ENCODE measurements at places on chromosomes 2 and 18.

DNA sequence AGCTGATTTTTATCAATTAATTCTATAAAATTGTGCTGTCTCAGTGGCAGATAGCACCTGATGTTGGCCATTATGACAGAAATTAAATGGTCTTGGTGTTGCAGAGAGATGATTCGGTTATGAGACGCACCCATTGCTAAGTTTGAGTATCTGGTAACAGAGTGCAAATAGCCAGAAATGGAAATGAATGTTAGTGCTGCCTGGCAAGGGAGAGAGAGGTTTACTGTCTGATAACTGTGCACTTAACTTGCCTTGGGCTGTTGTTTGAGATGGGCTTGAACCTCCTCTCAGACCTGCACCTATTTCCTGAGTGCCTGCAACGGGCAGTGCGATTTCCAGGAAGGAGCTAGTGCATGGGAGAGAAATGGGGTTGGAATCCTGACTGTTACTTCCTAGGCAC, 11.7 kb downstream of the DPYSL5 start:
- no peak for DNase-seq

DNA sequence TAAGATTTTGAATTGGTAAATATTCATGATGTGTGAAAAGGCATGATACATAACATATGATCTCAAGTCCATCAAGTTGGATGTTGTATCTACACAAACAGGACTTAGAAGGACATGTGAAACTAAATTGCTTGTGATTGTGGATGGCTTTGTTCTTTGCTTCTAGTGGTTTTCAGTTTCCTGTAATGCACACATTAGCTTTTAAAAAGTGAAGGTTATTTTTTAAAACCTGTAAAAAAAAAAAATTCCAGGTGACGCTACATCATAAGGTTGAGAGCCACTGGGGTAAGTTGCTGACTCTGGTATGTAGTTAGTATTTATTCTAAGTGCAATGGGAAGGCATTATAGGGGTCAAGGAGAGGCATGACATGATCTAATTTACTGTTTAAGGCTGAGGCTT, 48.4 kb upstream of the TMEM247 start:
- DNase-seq = no peak

DNA sequence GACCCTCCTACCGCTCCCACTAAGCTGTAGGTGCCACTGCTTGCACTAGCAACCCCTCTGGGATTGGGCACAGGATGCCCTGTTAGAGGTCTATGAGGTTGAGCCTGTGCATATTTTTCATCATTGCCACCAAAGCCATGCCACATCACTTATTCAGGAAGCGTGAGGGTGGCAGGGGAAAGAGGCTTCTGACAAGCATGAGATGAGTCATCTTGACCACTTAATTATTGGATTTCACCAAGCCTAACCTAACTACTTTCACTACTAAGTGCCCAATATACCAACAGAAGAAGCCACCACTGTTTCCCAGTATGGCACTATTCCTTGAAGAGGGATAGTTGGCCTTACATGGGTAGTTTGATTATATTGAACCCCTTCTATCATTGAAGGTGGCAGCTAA, 181.3 kb upstream of the EPHA4 start:
- DNase-seq = no peak

DNA sequence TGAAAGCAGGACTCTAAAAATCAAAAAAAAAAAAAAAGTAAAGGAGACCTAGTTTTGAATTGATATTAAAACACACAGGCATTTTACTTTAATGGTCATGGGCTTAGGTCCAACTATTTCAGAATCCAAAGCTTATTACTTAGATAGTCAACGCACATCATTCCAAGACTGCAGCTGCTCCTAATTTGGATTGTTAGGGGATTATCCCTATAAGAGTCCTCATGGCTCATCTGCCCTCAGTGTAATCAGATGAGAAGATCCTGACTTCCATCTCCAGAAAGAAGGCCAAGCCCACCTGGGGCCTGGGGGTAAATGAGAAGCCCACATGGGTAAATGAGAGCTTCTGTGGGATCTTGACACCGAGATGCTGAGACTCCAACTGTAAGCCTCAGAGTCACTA, 424.2 kb downstream of the NRXN1 start:
- DNase-seq = no peak

GRCh38 chr2:112005406-112006075, 49.5 kb upstream of the TMEM87B start:
- no peak for DNase-seq

DNA sequence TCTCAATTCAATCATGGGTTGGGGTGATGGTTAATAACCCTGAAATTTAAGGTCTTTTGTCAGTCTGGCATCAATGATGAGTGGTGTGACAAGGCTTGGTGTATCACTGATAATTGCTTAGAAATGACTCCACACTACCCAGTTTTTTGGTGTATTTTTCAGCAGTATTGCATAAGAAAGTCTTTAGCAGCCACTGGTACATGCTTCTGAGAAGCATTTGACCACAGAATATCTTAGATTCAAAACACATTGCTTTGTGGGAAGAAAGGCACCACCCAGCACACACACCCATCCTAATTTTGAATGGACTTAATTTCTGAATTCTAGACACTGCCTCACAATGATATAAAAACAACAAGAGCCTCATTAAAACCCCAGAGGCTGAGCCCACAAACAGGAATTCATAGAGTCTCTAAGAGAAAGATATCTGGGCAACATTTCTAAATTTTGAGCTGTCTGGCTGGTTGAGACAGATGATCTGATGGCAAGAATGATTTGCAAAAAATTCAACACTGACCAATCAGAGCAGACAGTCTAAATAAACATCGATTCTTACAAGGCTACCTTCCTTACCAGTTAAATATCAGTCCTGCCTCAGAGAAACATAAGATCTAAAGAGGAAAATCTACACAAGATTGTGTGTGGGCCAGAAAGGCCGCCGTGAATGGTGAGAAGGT, 114.7 kb upstream of the CYP1B1 start:
- DNase-seq = peak; percentile 59

GRCh38 chr2:27738349-27739057, 33.0 kb upstream of the MRPL33 start:
- DNase-seq = no peak

DNA sequence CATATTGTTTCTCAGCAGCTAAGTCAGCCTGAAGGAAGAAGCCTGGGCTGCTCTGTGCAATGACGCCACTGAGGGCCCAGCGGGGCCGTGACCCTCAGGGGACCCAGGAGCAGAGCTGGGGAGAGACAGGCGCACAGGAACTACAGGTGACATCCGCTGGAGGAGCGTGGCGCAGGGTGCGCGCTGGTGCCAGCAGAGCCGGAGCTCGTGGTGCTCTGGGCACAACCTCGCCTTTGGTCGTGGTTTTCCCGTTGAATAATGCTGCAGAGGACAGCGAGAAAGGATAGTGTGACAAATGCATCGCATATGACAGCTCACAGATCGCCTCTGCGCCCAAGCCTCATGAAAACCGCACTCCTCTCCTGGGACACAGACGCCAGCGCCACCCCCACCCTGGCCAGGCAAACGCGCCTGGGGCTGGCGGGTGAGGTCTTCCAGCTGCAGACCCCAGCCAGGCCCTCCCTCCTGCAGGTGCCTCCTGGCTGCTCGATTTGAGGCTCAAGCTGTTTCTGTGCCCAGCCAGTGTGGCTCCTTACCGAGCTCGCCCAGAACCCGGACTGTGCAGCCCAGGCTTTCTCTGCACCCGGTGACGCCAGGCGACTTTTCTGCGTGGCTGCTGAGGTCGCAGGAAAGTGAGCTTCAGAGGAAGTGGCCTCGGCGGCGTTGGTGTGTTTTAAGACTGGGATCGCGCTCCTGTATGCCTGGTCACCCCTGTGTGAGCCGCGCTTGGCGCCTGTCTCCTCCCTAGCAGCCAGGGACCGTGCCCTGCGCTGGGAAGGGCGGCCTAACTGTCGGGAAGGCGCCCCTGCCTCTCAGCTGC, 583.1 kb upstream of the HS6ST1 start:
- DNase-seq = no peak

DNA sequence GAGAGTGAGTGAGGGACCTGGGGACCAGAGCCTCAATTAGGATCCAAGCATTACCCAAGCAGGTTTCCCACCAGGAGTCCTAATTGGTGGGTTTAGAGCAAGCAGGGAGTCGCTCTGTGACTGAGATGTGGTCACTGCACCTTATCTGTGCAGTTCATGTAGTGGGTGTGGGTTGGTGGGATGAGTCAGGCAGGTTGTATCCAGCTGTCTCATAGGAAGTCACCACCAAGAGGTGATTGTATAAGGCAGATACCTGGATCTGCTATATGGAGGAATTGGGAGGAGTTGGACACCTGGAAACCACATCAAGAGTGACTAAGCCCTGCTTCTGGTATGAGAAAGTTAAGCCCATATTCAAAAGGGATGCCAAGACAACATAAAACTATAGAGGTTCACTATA, 106.8 kb downstream of the ARHGAP28 start:
- DNase-seq = peak; percentile 40

DNA sequence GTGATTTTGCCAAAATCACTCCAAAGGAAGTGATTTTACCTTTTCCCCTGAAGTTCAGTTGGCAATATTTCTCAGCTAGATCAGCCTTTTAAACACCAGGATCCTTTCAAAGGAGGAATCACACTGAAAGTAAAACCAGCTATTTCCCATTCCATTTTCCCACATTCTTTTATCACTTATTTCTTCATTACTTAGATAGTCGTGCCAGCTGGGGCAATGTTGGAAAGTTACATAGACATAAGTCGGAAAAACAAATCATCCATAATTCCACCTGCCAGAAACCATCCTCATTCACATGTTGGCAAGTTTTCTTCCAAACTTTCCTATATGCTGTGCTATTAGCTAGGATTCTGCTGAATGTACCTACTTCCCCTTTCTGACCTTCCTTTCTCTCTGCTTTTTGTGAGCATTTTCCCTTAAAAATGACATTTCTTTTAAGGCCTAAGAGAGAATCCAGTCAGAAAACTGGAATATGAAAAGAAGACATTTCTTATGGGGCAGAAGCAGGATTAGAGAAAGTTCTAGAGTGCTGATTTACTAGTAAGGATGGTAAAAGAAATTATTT, 170.0 kb upstream of the STK17B start:
- DNase-seq = peak; percentile 25

DNA sequence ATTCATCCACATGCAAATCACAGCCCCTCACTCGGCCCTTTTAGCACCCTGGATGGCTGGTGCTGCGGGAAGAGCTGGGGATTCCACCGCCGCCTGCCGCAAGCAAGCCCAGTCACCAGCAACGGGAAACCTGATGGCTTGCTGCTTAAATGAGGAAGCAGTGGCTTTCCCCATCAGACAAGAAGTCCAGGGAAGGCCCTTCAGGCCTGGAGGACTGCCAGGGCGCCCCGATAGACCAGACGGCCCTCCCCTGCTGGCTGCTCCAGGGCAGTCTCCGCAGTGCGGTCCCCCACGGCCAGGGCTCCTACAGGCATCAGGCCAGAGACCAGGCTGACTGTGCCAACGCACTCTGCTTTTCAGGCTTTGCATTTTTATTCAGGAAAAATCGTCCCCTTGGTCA, 439.1 kb downstream of the EIPR1 start:
- DNase-seq = no peak

- DNase-seq = peak; percentile 82
These were observed 2059.4 kb upstream of the CELF4 start for GRCh38 chr18:39624961-39625360.

GRCh38 chr2:235570966-235571692, 77.3 kb downstream of the AGAP1 start:
- no peak for DNase-seq

DNA sequence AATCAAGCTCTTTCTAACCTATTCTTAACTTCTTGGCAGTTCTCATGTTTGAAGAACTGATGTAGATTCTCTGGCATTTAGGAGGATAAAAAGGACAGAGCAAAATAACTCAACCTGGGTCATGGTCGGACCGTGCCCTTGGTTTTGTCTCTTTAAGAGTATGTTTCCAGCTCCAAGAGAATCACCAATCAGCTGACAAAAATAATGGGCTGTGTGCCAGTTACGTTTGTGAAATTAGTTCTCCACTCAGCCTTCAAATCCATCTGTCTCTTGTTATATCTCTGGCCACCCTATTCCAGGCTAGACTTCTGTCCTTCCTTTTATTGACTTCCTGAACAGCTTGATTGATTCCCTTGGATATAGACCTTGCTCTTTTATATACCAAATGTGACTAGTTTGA, 225.7 kb downstream of the EPHA4 start:
- DNase-seq = no peak

DNA sequence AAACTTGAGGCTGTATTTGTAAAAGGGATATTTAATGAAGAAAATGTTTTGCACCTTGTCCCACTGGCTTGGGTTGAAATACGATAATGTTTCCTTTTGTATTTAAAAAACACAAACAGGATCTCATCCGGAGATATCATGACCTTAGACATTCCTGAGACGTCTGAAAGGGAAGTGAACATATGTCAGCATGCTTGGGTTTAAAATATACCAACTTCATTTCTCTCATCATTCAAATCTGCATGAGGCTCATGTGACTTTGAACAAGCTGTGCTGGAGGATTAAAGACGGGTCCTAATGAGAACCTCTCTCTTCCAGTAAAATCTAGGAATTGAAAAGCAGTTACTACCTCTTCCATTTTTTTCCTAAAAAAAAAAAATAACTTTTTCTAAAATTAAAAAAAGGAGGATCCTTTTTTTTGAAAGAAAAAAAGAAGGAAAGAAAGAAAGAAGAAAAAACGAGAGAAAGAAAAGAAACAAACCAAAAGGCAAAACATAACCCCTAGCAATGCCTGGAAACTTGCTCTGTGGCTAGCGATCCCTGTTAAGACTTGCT, 106.8 kb upstream of the ZFP36L2 start:
- no peak for DNase-seq

DNA sequence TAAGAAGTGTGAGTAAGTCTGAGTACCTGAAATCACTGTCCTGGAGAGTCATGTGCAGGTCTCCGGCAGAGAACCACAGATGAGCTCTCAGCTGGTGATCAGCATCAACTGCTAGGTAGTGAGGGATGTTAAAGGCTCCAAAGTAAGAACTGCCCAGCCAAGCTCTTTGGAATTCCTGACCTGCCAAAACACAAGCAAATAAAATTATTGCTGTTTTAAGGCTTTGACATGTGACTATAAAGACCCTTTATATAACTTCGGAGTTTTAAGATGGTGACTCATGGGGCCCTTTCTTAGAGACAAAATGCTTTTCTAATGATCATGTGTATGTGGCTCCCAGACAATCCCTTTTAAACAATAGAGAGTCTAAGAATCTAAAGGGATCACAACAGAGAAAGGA, 855.7 kb downstream of the TRIB2 start:
- no peak for DNase-seq

- DNase-seq = no peak
These were observed 50.6 kb downstream of the MDH1 start for GRCh38 chr2:63639344-63639743.

DNA sequence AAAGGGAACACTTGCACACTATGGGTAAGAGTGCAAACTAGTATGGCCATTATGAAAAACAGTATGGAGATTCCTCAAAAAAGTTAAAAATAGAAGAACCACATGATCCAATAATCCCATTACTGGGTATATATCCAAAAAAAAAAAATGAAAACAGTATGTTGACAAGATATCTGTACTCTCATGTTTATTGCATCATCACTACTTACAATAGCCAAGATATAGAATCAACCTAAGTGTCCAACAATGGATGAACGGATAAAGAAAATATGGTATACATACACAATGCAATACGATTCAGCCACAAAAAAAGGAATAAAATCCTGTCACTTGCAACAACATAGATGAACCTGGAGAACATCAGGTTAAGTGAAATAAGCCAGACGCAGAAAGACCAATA, 73.3 kb downstream of the LOXHD1 start:
- DNase-seq = no peak

- DNase-seq = peak; percentile 35
These were observed 24.4 kb downstream of the NFE2L2 start for GRCh38 chr2:177239932-177240630.
